ENCODE measurements at places on chromosomes 2 and 18.
A peak's percentile ranks its signal among the peaks of the same experiment; 100 is the strongest.

DNA sequence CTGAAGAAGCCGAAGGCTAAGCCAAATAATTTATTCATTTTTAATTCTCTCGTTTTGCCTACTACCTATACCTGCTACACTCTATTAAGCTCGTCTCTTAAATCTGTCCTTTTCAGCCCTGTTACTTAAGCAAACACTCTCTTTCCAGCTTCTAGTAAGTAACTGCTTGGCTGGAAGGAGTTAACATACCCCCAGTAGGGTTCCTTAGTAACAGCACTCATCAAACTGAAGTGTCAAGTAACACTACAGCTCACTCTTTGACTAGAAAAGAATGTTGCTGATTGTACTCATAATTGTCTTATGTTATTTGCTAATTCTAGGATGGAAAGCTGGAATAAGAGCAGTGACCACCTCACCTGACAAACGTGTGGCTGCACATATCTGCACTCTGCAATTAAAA, 120.0 kb upstream of the SCN7A start:
- no peak for DNase-seq

DNA sequence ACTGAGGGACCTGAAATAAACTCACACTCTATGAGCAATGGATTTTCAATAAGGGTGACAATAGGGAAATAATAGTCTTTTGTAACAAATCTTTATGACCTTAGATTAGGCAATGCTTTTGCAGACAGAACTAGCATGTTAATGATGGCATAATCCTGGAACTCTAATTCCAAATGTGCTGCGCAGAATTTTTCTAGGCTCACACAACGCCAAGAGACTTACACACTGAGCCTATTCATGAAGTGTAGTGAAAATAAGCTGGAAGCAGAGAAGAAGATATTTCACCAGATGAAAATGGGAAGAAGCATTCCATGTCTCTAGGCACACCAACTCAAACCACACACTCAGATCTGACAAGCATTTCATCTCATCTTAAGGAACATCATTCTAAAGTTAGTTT, 178.5 kb downstream of the L3MBTL4 start:
- no peak for DNase-seq

GRCh38 chr2:11203480-11203879, 48.2 kb downstream of the SLC66A3 start:
- DNase-seq: peak; percentile 19

- no peak for DNase-seq
Observed at GRCh38 chr18:62814132-62814759, 98.9 kb downstream of the PHLPP1 start.

GRCh38 chr2:174951745-174952144, 53.4 kb downstream of the CHN1 start:
- DNase-seq: no peak

- no peak for DNase-seq
Observed at GRCh38 chr2:120638450-120638849, 97.2 kb upstream of the GLI2 start.

- no peak for DNase-seq
Observed at GRCh38 chr2:16663121-16663905, 2.3 kb downstream of the CYRIA start.

DNA sequence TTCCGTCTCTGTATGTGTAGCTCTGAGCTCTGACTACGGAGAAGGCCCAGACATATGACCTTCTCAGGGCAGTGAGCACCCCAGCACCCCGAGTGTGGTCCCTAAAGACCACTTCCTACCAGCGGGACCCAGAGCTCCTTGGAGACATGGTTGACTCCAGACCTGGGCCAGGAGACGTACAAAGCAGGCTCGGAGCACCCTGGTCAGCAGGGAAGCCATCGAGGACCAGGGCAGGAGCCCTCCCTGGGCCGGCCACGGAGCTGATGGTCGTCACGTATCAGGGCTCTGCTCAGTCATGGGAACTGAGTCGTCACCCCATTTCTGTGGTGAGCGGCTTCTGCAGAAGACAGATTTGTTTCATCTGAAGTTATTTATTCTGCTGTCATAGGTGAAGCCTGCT, 12.8 kb upstream of the NEU4 start:
- no peak for DNase-seq

- no peak for DNase-seq
Observed at GRCh38 chr2:192126912-192127311, 67.8 kb downstream of the TMEFF2 start.

GRCh38 chr2:232278534-232278933, 100.0 kb upstream of the ALPP start:
- no peak for DNase-seq

DNA sequence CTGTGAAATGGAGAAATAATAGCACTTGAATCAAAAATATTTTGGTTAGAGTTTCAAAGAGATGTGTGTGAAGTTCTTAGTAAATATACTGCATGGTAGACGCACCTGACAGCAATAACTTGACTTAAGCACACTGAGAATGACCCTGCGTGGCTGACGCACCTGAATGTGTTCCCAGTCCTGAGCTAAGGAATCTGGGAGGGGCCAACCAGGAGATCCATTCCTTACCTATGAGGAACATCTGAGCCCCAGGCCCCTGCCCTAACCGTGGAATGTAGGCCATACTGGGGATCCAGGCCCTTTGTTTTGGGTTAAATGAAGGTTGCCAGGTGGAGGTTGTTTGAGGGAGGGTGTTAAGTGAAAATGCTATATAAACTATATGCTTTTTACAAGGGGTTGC, 284.4 kb downstream of the RBM43 start:
- DNase-seq: no peak

All from myocyte (in vitro differentiated cells).